NCI-H69 (cell line): ENCODE measurements at places on chromosomes 6 and 20.

- no peak for DNase-seq
These were observed 151.4 kb downstream of the ID4 start for GRCh38 chr6:19988555-19988954.

GRCh38 chr6:25266456-25267100 lies 12.6 kb upstream of the CARMIL1 start:
- DNase-seq = no peak

DNA sequence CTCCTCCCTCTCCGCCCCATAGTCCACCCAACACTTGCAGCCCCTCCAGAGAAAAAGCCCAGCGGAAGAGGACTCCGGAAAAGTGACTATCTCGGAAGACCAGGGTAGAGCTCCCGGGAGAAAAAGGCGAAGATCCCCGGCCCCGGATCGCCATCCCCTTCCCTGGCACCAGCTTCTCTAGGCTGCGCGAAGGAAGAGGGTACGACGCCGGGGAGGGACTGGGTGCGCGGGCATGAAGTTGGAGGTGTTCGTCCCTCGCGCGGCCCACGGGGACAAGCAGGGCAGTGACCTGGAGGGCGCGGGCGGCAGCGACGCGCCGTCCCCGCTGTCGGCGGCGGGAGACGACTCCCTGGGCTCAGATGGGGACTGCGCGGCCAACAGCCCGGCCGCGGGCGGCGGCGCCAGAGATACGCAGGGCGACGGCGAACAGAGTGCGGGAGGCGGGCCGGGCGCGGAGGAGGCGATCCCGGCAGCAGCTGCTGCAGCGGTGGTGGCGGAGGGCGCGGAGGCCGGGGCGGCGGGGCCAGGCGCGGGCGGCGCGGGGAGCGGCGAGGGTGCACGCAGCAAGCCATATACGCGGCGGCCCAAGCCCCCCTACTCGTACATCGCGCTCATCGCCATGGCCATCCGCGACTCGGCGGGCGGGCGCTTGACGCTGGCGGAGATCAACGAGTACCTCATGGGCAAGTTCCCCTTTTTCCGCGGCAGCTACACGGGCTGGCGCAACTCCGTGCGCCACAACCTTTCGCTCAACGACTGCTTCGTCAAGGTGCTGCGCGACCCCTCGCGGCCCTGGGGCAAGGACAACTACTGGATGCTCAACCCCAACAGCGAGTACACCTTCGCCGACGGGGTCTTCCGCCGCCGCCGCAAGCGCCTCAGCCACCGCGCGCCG lies 822 bp downstream of the FOXQ1 start:
- peak; percentile 21 for DNase-seq

- peak; percentile 69 for DNase-seq
These were observed 126.9 kb upstream of the TIAM2 start for GRCh38 chr6:154868143-154868594.

GRCh38 chr6:49849213-49849907 lies 17.0 kb downstream of the CRISP1 start:
- DNase-seq = peak; percentile 71
